ENCODE measurements at places on chromosomes 7 and 10. TPM values are rescaled to one million over a fixed set of nuclear protein-coding genes. Genes with fewer than 3 reads are reported as not detected.

Gene DGKB
- polyA plus RNA-seq: 2.7 TPM

Gene NKX1-2
- 0.03 TPM for polyA plus RNA-seq

- no peak for DNase-seq
Measured at GRCh38 chr7:139358541-139359365, 941 bp upstream of the LUC7L2 start.

- no peak for DNase-seq
Measured at GRCh38 chr7:33039903-33040292, 22.7 kb downstream of the NT5C3A start.

GRCh38 chr10:18472977-18473376 lies 178.4 kb downstream of the NSUN6 start:
- DNase-seq: no peak

GRCh38 chr10:112265745-112266144 lies 17.5 kb upstream of the TECTB start:
- no peak for DNase-seq

Gene KIAA1217
- 95.8 TPM for polyA plus RNA-seq

Gene ABCB4
- polyA plus RNA-seq: 2.8 TPM

GRCh38 chr10:129899276-129900130 lies 64.6 kb downstream of the EBF3 start:
- no peak for DNase-seq

DNA sequence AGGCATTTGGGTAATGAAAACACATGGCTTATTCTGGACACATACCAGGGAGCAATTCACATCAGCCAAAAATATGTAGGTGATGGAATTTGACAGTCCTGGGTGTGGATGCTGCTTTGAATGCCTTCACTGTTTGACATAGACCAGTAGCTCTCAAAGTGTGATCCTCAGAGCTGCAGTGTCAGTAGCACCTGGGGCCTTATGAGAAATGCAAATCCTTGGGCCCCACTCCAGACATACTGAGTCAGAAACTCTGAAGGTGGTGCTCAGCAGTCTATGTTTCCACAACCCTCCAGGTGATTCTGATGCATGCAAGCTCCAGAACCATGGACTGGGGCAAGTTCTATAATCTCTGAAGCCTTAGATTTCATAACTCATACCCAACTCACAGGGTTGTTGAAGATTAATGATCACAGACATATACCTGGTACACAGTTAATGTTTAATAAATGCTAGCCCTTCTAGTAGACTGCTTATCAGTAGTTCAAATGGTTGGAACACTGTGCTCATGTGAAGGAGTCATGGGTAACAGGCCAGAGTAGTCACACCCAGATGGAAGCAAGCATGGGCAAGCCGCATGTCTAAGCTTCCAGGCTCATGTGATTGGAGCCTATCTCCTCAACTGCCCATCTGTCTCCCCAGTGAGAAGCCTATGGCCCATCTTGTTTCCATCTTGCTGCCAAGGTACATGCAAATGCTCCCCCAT lies 715.7 kb downstream of the GRID1 start:
- DNase-seq: no peak

- DNase-seq: no peak
Measured at GRCh38 chr7:7662527-7662926, 22.0 kb downstream of the UMAD1 start.

DNA sequence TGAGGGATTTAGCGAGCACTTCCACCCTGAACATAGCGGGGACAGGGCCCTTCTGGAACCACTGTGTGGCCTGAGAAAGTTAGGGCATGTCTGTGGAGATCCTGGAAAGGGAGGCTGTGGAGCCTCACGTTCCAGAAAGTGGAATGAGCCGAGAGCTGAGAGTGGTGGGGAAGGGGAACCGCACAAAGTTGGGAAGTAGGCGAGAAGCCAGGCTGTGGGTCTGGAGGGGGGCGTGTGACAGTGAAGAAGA lies 10.4 kb upstream of the PAX2 start:
- no peak for DNase-seq

DNA sequence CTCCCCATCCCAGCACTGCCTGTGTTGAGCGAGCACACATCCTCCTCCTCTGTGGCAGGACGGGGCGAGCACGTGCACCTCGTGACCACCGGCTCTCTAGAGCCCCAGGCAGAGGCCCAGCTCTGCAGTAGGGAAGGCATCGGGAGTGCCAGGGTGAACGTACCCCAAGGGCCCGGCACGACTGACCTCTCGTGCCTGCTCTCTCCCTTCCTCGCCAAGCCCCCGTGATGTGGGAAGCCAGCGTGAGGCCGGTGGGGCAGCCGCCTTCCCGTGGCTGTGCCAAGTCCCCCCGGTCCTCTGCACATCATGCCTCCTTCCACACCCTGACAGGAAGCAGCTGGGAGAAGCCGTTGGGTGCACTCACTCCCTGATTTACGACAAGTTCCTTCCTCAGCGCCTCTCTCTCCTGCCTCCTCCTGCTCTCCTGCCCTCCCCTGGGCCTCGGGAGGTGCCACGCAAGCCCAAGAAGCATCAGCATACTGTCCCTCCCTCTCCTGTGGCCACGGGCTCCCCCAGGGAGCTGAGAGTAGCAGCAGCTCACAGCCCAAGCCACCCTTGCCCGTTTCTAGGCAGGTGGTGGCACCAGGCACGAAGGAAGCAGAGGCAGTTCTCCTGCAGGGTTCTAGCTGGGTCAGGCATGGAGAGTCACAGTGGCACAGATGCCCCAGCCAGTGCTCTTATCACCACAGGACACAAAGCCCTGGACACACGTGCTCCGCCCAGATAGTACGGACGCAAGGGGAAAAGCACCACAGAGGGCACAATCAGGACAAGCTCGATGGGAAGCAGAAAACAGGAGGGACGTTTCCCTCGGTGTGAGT lies 47.0 kb downstream of the AMZ1 start:
- no peak for DNase-seq

Gene SPDYE6
- polyA plus RNA-seq: 0.68 TPM
